ENCODE measurements at places on chromosomes 2 and 18.

DNA sequence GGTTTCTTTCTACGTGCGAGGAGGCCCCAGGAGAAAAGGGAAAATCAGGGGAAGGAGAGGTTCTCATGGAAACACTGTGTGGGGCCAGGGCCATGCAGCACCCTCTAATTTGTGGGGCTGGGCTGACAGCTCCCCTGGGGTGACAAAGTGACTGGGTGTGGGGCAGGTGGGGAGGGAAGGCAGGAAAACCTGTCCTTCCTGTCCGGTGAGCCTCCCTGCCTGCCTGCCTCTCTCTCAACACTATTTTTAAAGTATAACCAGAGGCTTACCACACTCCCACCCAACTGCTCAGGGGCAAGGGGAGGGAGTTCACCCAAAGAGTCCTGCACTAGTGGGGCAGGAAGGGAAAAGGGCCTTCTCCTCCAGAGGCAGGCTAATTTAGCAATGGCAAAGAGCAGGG, 10.5 kb upstream of the EPAS1 start:
- no peak for DNase-seq

DNA sequence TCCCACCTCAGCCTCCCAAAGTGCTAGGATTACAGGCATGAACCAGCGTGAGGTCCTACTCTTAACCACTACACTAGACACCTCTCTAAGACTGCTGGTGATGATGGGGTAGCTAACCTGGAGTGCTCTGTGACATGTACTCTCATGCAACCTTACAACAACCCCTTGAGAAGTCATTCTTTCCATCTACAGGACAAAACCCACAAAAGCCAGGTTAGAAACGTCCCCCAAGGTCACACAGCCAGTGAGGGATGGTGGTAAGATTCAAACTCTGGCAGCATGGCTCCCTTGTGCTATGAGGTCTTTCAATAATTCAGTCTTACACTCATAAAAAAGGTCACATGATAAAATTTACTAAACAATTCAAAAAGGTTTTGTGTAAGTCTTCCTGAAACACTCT, 94.8 kb upstream of the SERTAD2 start:
- no peak for DNase-seq

- no peak for DNase-seq
These were observed 79.8 kb downstream of the MYT1L start for GRCh38 chr2:2251255-2251654.

- DNase-seq: no peak
These were observed 145.6 kb downstream of the NDUFA10 start for GRCh38 chr2:239879423-239880084.

- peak; percentile 39 for DNase-seq
These were observed 90.5 kb downstream of the LRATD1 start for GRCh38 chr2:14722904-14723570.

DNA sequence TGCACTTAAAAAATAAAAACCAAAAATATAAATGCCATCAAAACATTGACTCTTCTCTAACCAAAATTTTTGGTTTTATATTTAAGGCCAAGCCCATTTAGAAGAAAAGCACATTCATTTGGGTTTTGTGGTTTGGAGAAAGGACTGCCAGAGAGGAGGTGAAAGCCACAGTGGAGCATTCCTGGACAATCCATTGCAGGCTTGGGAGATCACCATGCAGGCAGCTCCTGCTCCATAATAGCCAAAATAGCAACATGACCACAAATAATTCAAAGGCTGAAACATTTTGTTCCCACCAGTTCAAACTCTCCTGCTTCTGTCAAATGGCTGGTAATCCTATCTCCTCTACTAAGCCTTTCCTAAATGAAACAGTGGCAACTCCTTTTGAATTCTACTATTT, 73.5 kb downstream of the GALNT3 start:
- peak; percentile 2 for DNase-seq
